H1 (cell line): ENCODE measurements at places on chromosomes 12 and 14.

GRCh38 chr14:97442363-97442762 lies 645.2 kb downstream of the VRK1 start:
- DNase-seq, result no peak

GRCh38 chr12:6041891-6042290 lies 82.6 kb downstream of the VWF start:
- DNase-seq, result no peak

- no peak for DNase-seq
Observed at GRCh38 chr14:69595336-69595735, 16.1 kb upstream of the SUSD6 start.

DNA sequence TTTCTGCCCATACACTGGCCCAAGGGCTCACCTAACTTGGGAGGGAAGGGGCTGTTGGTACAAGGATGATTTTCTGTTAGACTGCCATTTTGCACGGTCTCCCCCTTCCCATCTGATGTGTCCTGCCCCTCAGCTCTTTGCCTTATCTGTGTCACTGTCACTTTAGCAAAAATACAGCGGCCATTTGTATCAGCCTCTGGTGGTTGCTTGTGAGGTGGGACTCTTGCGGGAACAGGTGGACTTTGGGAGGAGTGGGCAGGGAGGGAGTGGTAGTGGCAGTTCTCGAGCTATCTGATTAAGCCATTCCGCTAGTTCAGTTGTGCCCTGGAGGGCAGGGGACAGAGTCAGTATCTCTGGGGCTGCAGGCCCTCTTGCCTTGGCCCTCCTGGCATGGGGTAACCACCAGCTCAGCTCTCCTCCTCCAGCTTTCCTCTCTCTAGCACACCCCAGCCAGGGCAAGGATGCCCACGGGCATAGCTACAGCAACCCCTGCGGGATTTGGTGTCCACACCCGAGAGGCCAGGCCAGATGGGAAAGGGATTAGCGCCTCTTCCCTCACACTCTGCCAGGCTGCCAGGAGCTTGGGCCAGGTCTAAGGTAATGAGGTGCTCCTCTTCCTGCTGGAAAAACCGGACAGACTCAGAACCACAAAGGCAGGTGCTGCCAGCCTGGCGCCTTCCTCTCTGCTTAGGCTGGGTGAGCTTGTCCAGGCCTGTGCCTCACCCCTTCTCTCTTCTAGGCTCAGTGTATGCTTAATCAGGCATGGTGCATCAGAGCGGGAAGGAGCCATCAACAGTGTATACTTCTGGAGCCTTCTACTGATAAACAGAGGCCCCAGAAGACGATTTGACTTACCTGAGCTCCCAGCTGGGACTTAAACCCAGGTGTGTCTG lies 8.7 kb downstream of the SLC48A1 start:
- DNase-seq, result no peak

DNA sequence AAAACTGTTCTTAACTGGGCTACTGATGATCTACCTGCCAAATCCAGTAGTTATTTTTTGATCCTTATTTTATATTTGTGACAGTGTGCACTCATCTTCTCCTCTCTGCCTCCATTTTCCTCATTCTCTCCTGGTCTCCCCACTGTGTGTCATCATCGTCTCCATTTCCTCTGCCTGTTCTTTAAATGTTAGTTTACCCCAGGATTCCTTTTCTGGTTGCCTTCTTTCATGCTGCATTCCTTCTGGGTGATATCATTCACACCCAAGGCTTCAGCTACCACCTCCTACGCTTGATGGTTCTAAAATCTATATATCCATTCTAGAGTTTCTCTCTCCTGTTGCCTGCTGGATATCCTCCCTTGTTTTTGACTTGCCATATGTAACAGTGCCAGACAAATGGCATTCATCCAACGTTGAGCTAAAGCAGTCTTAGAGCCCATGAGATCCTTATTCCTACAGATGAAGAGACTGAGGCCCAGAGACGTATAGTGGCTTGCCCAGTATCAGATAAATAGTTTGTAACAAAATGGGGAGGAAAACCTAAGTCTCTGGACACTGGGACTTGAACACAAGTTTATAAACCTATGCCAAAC lies 109.5 kb downstream of the DIP2B start:
- DNase-seq, result no peak

DNA sequence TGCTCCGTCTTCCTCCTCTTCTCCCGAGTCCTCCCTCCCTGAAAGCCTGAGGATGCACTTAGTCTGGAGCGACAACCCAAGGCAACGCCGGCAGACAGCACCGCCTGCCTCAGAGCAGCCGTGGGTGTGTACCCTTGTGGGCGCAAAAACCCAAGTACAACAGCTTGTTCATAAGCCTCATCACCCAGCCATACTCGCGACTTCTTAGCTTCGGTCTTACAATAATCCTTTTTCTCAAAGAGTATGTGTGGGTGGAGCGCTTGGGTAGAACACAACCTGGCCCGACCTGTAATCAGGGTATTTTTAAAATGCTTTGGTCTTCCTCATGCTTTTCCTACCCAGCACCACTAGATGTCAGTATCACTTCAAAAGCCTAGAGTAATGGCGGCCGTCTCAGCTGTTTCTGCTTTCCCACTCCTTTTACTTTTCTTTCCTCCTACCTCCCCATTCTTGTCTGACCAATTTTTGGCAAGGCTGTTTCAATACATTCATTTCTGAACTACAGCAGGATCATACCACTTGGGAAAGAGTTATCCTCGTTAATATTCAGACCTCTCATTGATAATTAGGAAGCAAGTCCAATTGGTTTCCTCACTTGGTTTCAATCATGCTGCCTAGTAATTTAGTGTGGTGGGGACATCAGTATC lies 198.9 kb downstream of the EPS8 start:
- peak; percentile 57 for DNase-seq

DNA sequence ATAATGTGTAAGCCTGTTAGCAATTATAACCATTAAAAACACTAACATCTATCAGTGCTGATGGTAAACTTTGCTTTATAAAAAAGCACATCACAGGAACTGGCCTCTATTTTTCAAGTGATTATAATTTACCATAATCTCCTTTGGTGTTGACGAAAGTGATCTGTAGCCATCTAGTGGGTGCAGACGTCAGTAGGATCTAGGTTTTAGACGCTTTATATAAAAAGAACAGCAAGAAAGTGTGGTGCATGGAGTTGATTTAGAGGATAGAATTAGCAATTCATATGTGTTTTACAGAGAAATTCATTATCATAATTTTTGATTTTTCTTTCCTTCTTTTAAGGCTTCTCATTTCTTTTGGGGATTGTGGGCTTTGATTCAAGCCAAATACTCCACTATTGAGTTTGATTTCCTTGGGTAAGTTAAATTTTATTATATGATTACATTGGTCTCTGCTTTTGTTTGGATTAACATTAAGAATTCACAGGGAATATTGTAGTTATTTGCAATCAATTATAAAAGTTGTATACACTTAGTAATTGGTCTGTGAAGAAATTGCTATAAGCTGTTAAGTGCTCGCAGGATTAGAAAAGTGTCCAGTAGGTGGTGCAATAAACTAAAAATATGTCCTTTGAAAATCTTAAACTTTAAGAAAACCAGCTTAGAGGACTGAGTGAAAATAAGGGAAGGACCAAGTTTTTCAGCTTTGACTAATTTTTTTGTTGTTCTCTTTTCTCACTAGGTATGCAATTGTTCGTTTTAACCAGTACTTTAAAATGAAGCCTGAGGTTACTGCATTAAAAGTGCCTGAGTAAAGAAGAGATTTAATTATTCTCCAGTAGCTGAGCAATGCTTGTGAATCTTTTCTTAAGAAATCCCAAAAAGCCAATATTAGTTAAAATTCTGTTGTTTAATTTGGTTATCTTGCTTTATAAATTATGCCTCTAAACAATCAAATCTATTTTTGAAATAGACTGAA lies 59.5 kb downstream of the ETNK1 start:
- DNase-seq, result no peak

DNA sequence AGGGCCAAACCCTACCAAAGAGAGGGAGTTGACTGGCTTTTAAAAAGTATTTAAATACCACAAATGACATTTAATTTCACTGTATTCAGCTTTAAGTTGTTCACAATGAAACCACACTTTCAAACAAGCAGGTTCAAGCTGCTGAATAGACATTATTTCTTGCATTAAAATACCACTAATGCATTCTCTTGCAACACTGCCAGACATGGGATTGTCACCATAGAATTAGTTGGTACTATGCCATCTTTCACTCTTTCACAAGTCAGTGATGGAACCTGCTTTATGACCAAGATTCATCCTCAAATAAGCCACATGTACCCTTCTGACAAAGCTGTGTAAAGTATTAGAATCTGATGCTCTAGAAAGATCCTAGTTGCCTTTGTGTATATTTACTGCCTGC lies 239.4 kb downstream of the PAWR start:
- DNase-seq, result no peak

- DNase-seq, result no peak
Observed at GRCh38 chr12:43273467-43273866, 278.5 kb downstream of the ADAMTS20 start.

DNA sequence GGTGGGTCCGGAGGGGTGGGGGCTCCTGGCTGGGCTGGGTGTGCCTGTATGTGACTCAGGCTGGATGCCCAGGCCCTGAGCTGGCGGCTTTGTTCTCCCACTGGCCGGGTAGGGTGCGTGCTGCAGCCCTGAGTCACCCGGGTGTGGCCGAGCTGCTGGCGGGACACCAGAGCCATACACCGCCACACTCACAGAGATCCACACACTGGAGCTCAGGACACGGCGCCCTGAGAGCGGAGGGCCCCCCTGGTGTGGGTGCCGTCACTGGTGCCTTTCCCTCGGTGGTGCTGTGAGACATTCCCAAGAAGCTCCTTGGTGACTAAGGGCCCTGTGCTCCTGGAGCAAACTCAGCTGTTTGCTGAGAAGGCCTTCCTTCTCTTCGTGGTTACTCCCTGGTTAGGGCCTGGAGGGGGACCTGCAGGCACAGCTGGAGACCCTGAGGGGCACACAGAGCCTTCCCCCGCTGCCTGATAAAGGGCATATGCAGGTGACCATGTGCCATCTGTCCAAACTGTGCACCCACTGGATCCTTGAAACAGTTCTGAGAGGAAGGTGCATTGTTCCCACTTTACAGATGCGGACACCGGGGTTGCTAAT lies 44.3 kb downstream of the KRT80 start:
- no peak for DNase-seq

DNA sequence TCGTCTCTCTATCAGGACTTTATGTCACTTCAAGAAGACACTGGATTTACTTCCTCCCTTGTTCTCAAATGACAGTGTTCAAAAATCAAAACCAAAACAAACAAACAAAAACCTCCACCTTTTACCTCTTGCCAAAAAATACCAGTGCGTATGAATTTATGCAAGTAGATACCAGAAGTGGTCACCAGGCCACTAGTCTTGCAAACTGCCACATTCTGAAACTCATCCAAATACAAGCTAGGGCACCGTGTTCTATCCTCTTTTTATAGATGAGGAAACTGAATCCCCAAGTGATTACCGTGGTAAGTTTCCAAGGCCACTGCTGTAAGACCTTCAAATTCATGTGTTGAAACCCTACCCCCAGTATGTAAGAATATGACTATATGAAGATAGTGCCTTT lies 343.9 kb upstream of the KITLG start:
- DNase-seq, result no peak
